ENCODE measurements at places on chromosomes 6 and 20.

DNA sequence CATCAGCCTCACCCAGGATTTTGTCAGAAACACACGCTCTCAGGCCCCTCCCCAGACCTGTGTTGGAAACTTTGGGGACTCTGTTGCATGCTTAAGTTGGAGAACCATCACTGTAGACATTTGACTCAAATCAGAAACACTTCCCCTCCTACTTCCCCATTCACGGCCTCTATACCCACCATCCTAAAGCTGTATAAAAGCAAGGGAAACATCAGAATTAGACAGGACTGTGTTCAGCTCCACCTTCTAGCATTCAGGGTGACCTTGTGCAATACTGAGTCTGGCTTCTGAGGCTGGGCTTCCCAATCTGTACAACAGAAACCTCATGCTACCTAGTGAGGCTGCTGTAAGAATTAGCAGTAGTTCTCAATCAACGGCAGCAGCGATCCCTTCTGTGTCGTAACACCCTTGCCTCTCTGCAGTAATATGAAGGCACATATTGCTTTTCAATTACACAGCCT lies 252.3 kb downstream of the LY86 start:
- DNase-seq: no peak

DNA sequence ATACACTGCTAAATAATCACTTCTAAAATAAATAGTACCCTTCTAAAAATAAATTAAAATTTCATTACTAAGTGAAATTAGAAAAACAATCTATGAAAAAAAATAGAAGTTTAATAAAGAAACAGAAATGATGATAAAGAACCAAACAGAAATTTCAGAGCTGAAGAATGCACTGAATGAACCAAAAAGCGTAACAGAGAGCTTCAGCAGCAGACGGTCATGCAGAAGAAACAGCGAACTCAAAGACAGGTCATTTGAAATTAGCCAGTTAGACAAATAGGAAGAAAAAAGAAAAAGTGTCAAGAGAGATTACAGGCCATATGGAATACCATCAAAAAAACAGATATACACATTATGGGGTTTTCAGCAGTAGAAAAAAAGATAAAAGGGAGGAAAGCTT lies 706.7 kb downstream of the TBC1D32 start:
- DNase-seq: no peak

DNA sequence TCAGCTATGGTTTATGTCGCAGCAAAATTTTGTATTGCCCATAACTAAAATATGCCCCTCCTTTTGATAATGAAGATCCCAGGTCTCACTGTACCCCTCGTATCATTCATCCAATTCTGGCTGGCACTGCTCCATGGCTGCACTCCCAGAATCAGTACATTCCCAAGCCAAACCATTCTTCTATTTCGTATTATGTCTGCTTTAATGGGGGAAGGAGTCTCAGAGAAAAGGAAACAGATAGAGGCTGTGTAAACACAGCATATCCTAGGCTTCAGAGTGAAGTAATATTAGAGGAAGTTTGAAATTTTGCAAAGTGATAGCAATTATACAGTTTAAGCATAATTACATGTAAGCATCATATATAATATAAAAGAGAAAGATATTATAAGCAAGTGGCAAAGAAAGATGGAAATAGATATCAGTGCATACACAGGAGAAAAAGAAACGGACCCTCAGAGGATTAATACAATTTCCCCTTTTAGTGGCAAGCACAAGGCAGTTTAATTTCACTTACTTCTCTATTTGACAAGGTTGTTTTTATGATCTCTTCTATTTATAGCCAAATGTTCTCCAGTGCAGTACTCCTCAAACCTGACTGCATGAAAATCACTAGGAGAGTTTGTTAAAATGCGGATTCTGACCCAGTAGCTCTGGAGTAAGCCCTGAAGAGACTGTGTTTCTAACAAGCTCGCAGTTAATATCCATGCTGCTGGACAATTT lies 56.5 kb upstream of the TENT5A start:
- no peak for DNase-seq

DNA sequence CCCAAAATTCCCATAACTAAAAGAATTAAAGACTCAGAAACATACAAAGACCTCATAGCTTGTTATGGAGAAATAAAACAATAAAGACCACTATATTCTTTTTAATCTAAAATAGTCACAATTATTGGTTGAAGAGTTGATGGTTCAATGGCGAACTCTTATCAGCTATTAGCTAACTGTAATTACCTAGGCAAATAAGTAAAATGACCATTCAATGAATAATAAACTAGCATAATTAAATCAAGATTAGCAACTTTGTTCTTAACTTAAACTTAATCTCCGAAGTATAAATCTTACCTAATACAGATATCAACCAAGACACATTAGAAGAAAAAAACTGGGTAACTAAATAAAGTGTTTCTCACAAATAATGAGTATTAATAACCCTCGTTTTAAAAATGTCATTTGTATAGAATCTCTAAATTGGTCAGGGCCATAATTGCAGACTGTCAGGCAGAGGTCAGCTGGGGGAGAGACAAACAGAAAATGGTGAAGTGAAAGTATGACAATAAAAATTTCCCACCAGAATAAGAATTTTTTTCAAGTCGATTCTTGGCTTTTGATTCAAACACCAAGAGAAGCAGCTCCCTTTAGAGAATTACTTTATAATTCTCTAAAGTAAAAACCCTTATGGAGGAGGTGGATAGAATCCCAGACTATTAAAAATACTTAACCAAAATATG lies 1.7 kb downstream of the FKBP5 start:
- DNase-seq: no peak

DNA sequence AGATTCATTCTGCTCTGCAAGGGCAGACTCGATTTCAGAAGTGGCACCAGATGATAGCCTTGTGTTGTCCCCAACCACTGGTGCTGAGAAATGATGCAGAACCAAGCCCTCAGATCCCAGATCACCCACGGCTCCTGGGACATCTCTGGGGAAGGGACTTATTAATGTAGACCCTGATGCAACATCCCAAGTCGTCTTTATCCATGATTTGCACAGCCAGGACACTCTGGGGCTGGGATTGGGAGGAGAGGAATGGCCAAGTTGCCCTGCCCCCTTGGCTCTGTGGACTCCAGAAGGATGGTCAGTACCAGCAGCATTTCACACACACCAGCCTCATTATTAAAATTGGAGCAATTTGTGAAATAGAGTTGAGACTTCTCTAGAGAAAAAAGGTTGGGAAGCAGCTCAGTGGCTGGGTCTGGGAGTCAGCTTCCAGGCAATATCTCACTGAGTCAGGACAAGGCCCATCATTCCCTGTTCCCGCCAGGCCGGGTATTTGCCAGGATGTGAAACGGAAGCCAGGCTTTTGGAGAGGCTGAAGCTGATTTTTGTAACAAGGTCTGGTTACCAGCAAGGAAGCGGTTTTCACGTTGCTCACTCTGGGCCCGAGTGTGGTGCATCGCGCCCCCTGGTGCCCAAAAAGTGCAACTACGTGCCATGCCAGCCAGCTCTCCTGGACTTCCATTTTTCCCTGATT lies 67.4 kb downstream of the ZBTB2 start:
- peak; percentile 29 for DNase-seq

GRCh38 chr6:2502998-2503674 lies 247.6 kb downstream of the MYLK4 start:
- no peak for DNase-seq

GRCh38 chr6:28710466-28711191 lies 184.9 kb downstream of the GPX5 start:
- no peak for DNase-seq

DNA sequence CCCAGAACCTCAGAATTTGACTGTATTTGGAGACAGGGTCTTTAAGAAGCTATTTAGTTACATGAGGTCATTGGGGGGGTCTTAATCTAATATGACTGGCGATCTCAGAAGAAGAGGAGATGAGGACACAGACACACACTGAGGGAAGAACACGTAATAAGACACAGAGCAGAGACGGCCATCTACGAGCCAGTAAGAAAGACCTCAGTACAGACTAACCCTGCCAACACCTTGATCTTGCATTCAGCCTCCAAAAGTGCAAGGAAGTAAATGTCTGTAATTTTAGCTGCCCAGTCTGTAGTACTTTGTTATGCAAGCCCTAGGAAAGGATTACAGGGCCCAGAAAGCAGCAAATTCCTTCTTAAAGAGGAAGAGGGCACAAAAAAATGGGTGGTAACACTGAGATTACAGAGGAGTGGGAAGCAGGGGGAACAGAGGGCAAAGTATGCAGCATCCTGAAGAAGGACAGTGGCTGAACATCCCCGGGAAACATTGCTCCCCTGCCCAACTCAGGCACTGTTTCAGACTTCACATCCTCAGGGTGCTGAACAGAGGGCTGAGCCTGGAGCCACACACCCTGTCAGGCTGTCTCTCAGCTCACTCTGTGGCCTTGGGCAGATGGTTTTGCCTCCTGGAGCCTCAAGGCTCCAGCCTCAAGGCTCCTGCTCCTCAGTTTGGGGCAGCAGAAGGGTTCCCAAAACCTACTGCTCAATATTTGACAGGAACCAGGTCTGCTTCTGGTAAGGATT lies 27.9 kb upstream of the SIRPG start:
- DNase-seq: no peak

- DNase-seq: no peak
These were observed 5.7 kb downstream of the TUBB2A start for GRCh38 chr6:3151691-3152090.

DNA sequence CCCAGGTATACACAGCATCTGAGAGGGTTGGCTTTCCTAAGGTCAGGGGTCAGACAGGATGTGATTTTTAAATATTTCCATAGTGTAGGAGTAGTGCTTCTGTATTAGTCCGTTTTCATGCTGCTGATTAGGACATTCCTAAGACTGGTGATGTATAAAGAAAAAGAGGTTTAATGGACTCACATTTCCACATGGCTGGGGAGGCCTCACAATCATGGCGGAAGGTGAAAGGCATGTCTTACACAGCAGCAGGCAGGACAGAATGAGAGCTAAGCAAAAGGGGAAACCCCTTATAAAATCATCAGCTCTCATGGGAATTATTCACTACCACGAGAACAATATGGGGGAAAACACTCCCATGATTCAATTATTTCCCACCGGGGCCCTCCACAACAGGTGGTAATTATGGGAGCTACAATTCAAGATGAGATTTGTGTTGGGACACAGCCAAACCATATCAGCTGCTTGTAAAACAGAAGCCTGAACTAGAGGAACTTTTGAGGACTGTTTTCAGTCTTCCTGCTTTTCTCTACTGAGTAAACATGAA lies 91.0 kb upstream of the MEI4 start:
- DNase-seq: no peak

- DNase-seq: no peak
These were observed 188.2 kb upstream of the PREP start for GRCh38 chr6:105591053-105591452.

DNA sequence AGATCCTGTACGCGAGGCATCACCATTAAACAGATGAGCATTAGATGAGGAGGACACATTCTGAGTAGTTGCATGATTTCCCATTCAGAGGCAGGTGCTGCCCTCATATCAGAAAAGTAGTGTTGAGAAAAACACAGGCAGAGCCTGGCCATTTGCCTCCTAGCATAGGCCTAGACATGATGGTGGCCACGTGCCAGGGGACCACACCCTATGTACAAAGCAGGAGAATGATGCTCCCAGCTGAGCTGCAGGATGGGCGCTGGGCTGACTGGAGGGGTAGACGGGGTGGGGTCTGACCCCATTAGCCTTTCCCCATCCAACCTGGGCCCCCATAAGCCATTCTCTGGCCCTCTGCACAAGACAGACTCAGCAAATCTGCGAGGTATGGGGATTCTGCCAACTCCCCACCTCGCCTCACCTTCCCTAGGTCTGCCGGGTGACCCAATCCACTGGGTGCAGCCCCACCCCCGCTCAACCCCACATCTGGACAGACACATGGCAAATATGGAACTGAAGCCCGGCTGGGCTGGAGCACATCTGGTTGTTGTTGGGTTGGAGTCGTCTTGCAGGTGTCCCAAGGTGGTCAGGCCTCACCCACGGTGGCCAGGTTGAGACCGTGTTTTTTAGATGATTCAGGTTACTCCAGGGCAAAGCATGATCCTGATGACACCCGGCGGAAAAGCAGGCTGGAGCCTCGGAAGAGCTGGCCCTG lies 13.9 kb downstream of the PI16 start:
- DNase-seq: no peak

GRCh38 chr20:57708694-57709673 lies 831 bp downstream of the PMEPA1 start:
- no peak for DNase-seq

GRCh38 chr6:36893976-36894932 lies 8.5 kb downstream of the C6orf89 start:
- peak; percentile 62 for DNase-seq

- DNase-seq: no peak
These were observed 101.0 kb downstream of the KIF16B start for GRCh38 chr20:16472045-16472872.

DNA sequence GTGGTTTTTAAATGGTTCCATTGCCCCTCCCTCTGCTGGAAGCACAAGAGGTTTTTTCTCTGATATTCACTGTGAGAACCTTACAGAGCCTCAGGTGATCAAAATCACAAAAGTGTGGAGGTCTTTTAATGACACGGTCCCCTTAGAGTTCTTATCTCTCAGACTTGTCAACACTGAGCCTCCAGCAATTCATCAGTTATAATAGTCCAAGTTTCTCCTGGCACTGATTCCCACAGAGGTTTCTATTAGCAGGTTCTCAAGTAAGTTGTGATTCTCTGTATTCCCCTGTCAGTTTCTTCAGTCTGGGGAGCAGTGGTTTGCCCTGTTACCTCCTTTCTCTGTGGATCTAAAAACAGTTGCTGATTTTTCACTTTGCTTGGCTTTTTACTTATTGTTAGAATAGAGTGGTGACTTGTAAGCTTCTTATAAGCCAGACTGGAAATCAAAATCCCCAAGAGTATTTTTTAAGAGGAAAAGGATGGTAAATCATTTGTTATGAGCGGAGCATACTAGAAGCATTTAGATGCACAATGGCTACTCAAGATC lies 157.4 kb upstream of the BMP5 start:
- no peak for DNase-seq

- DNase-seq: no peak
These were observed 129.8 kb upstream of the SMLR1 start for GRCh38 chr6:130697271-130697994.

GRCh38 chr6:164928057-164928727 lies 381.2 kb downstream of the C6orf118 start:
- DNase-seq: no peak

DNA sequence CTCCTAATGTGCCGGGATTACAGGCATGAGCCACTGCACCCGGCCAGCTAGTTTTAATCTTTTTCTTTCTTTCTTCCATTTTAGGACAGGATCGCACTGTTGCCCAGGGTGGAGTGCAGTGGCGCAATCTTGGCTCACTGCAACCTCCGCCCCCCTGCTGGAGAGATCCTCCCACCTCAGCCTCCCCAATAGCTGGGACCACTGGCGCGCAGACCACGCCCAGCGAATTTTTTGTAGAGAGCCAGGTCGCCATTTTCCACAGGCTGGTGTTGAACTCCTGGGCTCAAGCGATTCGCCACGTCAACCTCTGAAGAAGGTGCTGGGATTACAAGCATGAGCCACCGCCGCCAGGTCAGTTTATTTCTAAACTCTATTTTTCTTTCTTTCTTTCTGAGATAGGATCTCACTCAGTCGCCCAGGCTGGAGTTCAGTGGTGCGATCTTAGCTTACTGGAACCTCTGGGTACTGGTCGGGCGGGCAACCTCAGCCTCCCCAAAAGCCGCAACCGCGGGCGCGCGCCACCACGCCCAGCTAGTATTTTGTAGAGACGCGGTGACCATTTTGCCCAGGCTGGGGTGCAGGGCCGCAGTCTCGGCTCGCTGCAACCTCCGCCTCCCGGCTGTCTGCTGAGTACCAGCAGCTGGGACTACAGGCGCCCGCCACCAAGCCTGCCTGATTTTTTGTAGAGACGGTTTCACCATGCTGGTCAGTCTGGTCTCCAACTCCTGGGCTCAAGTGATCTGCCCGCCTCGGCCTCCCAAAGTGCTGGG lies 20.0 kb upstream of the LIN28B start:
- DNase-seq: no peak

GRCh38 chr20:4083098-4083865 lies 67.9 kb upstream of the RNF24 start:
- DNase-seq: no peak
